Activated CD8-positive, alpha-beta memory T cell treated with anti-CD3 and anti-CD28 coated beads for 4 hours (primary cell): ENCODE measurements at places on chromosomes 2 and 18.

DNA sequence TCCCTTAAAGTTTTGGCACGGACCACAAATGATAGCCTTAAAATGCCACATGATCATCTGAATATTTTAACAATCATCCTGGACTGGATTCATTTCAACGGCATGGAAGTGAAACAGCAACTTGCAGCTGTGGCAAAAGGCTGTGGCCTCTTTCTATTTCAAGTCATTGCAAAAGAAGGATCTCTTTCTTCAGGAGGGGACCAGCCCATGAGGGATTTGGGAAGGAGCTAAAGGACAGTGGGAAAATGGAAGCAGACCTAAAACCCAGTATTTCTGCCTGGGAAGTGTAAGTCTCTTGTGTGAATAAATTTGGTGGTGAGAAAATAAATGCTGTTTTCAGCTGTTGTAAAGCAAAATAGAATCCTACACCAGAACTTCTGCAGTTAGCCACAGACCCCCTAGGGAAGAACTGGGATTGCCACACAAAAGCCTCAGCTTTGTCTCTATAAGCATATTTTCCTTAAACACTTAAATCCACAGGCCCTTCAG is 107.3 kb upstream of the ZFP36L2 start:
- DNase-seq, result no peak

GRCh38 chr2:212922701-212923100 is 228.7 kb downstream of the IKZF2 start:
- DNase-seq, result no peak

DNA sequence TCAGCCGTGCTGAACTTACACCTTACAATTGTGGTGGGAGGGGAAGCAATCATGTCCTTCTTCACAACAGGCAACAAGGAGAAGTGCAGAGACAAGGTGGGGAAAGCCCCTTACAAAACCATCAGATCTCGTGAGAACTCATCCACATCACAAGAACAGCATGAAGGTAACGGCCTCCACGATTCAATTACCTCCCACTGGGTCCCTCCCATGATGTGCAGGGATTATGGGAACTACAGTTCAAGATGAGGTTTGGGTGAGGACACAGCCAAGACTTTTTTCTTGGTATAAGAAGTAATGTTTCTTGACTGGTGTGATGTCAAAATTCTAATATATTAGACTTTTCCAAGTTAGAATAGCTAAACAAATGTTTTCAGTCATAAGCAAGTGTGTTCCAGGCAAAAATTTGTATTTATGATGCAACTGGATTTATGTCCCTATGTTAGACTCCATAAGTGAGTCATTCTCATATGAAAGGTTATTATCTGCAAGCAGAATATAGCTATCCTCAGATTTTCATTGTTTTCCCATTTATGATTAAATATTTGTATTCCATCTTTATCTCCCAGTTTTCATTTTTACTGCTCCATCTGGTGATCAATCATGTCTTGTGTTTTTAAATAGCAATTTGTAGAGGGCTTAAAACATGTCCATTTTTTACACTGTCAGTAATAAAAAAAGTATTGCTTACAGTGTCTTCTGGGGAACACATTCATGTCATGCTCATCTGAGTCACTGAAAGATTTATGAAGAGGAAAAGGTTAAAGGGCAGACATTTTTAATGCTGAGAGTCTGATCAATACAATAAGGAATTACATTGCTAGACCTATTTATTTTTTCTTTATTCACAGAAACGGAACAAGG is 995.2 kb upstream of the CDH2 start:
- no peak for DNase-seq

- no peak for DNase-seq
Observed at GRCh38 chr2:43152741-43153647, 73.4 kb downstream of the ZFP36L2 start.

- DNase-seq, result no peak
Observed at GRCh38 chr2:106144621-106145331, 49.3 kb downstream of the UXS1 start.

- no peak for DNase-seq
Observed at GRCh38 chr2:192969055-192969454, 774.3 kb upstream of the TMEFF2 start.

GRCh38 chr2:43070676-43071502 is 155.5 kb downstream of the ZFP36L2 start:
- no peak for DNase-seq

- DNase-seq, result no peak
Observed at GRCh38 chr2:46299365-46300263, 2.4 kb downstream of the EPAS1 start.

DNA sequence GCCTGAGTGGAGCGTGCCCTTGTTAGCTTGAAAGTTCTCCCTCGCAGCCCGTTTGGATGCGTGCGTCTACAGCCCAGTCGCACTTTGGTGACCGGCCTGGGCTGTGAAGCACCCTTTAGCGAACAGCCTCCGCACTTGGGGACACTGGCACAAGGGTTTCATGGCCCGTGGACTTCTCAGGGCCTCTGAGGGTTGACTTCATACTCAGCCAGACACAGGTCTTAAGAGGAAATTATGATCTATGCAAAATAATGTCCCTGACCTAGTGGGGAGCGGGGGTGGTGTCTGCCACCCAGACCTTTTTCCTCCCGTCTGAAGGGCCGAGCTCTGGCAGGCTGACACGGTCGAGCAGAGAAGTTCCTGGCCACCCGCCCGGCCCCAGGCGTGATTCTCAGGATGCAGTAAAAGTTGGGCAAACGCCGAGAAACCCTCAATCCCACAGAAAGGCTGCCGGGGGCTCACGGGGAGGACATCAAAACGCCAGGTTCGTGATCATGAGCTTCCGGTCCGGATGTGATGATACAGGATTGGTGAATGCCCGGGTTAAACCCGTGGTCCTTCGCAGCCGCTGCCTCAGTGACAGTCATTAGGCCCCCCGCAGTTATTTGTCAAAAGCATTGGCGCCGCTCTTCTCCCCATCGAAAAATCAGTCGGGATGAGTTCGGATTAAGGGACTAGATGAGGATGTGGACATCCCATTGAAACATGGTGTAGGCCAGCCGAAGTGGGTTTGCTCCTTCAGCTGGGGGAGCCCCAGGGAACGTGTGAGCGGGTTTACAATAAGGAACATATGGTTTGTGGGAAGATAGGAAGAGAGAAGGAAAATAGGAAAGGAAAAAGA is 3.6 kb upstream of the PAX3 start:
- DNase-seq, result no peak

- DNase-seq, result no peak
Observed at GRCh38 chr2:220707261-220707660, 864.8 kb downstream of the EPHA4 start.

DNA sequence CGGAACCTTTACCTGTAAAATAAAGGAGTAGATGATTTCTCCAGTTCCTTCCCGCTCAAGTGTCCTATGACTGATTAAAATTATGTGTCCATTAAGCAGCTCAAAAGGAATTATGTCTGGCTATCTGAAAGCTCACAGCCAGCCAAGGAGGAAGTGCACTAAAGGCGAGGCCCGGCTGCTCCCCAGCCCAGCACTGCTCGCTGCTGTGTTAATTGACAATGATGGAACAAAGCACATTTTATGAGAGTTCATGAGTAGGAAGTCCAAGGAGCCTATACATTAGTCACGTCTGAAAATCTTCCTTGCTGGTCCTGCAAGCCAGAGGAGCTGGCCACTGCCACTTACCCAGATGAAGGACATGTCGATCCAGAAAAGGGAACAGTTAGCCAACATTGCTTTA is 14.3 kb downstream of the TTC32 start:
- DNase-seq, result no peak

GRCh38 chr2:235810846-235811245 is 317.0 kb downstream of the AGAP1 start:
- DNase-seq, result no peak

- DNase-seq, result no peak
Observed at GRCh38 chr2:109602617-109603188, 11.1 kb downstream of the SEPTIN10 start.

DNA sequence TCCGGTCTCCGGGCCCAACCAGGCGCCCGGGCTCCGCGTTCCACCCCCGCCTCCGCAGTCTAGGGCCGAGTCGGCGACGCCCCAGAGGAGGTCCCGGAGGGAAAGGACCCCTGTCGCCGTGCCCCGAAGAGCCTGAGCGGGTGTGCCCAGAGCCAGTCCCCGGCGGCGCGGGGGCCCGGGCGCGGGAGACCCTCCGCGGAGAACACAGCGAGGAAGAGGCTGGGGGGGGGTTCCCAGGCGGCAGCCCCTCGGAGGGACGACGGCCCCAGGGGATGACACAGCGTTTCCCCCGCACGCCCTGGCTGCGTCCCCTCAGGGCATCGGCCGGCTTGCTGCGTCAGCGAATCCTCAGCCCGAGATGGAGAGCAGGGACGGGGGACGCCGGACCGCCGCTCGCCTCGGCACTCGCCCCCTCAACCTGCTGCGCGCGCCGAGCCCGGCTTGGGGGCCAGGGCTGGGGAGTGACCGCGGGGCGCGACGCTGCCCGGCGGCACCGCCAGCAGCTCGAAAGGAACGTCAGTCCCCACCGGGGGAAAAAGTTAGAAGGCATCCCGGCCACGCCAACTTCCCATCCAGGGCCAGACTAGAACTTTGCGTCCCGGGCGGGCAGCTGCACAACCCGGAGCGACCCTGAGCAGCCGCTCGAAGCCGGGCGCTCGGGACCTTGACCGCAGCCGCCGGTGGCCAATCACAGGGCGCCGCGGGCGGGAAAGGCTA is 711 bp downstream of the SFXN5 start:
- peak; percentile 6 for DNase-seq

DNA sequence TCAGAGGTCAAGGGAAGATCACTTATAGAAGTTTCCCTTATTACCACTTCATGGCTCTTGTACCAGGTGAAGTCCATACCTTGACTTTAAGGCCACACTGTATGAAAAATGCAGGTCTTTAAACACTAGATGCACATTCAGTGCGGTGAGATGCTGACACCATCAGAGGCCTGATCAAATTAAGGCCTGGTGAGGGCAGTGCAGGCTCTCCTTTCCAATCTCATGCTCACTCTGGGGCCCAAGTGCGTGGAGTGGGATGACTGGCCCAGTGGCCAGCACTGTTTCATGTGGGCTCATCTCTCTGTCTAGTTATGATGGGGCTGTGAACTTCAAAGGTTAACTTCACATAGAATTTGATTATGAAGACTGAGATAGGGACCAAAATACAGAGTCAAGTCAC is 281.1 kb downstream of the SLC4A3 start:
- DNase-seq, result no peak

DNA sequence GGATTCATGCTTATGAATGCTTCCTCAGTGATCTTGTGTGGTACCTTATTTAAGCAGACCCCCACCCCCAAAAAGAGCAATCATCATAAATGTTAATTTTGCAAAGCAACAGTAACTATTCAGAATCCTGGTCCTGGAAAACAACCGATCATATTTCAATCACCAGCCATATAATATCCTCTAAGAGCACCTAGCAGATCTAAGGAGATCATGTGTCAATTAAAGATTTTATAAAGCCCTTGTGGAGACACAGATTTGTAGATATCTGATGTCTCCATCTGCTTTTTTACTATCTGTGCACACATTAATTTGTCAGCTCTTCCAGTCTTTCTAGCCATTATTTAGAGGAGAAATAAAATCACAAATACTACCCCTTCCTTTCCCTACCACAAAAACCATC is 423.7 kb downstream of the TGIF1 start:
- no peak for DNase-seq

DNA sequence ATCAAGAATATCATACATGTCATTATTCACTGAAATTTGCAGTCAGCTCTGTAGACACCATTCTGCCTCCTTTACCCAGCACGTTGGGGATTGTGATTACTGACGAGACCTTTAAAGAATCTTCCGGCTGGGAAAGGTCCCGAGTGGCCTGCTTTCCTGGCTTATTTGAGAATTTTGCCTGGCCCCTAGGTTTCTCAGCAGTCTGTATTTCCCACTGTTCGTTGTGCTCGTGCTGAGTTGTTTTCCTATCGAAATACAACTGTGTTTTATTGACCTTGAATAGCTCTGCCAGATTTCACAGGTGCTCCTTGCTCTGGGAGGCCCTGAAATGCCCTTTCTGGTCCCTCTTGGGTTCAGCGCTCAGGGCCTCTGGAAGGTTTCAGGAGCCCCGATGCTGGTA is 94.9 kb downstream of the AGAP1 start:
- DNase-seq, result no peak

GRCh38 chr2:33275689-33276444 is 200.6 kb upstream of the RASGRP3 start:
- DNase-seq, result peak; percentile 11

DNA sequence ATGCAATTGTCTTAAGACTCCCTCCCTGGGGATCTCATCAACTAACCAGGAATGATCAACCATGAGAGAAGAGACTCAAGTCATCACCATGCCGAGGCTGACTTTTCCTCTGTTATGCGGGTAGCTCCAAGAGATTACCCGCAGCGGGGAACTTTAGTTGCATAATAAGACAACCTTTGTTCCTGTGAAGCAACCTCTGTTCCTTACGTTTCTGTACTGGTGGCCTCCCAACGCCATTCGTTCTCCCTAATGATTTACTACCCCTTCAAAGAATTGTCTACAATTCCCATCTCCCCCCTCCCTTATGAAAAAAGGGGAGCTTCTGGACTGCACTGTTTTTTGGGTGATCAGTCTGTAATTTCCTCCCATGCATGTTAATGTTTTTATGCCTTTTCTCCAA is 66.1 kb upstream of the LRPPRC start:
- no peak for DNase-seq

GRCh38 chr2:55887901-55888624 is 35.5 kb downstream of the EFEMP1 start:
- no peak for DNase-seq

GRCh38 chr2:212721026-212721451 is 182.4 kb upstream of the ERBB4 start:
- no peak for DNase-seq

DNA sequence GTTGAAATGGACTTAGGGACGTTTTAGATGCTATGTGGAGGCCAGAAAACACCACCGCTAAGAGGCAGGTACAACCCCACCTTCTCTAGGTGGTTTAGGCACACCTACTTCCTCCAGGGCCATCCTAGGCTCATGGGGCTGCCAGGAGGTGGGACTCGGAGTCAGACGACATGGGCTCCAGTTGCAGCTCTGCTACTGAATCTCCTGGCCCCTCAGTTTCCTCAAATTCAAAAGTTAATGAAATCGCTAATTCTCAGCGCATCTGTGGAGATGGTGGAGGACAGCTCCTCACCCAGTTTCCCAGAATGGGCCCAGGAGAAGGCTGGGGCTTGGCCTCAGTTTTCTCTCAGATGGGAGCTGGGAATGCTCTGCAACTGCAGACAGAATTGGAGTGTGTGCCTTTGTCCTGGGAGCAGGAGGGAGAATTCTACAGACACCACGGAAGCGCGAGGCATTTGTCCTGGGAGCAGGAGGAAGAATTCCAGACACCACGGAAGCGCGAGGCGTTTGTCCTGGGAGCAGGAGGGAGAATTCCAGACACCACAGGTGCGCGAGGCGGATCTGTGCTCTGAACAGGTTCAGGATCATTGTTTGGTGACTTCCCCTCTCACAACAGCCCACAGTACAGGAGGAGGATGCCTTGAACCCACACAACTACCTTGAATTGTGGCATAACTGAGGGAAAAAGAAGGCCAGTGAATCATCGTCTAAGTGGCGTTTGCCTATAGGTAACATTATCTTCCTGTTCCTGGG is 103.7 kb upstream of the PXDN start:
- no peak for DNase-seq

DNA sequence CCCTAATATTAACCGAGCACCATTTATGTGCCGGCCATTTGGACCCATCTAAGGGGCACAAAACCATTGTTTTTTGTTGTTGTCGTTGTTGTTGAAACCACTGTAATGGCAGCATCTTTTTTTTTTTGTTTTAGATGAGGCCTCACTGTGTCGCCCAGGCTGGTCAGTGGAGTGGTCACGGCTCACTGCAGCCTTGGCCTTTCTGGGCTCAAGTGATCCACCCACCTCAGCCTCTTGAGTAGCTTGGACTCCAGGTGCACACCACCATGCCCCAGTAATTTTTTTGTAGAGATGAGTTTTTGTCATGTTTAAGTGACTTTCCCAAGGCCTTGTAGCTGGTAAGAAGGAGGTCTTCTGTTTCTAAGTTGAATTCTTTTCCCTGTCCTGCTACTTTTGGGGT is 33.0 kb downstream of the ASAP2 start:
- no peak for DNase-seq
